Posterior vena cava (tissue), 2 donors: ENCODE measurements at places on chromosomes 16 and 17. TPM values are rescaled to one million over a fixed set of nuclear protein-coding genes. Genes with fewer than 3 reads are reported as not detected.
A peak's percentile ranks its signal among the peaks of the same experiment; 100 is the strongest.

ZNF48 gene
- 6.5 TPM for total RNA-seq

RNU2-1 gene
- 15,009 TPM for total RNA-seq

GRCh38 chr17:66750781-66751543 is 84.0 kb upstream of the CACNG5 start:
- DNase-seq: no peak

GRCh38 chr17:47982645-47983390 is 11.9 kb downstream of the CDK5RAP3 start:
- DNase-seq: no peak

- no peak for DNase-seq
These were observed 222.5 kb downstream of the PRKCA start for GRCh38 chr17:66524877-66525276.

CMTM4 gene
- total RNA-seq: 15.0 TPM

PPY gene
- total RNA-seq: not detected

DNA sequence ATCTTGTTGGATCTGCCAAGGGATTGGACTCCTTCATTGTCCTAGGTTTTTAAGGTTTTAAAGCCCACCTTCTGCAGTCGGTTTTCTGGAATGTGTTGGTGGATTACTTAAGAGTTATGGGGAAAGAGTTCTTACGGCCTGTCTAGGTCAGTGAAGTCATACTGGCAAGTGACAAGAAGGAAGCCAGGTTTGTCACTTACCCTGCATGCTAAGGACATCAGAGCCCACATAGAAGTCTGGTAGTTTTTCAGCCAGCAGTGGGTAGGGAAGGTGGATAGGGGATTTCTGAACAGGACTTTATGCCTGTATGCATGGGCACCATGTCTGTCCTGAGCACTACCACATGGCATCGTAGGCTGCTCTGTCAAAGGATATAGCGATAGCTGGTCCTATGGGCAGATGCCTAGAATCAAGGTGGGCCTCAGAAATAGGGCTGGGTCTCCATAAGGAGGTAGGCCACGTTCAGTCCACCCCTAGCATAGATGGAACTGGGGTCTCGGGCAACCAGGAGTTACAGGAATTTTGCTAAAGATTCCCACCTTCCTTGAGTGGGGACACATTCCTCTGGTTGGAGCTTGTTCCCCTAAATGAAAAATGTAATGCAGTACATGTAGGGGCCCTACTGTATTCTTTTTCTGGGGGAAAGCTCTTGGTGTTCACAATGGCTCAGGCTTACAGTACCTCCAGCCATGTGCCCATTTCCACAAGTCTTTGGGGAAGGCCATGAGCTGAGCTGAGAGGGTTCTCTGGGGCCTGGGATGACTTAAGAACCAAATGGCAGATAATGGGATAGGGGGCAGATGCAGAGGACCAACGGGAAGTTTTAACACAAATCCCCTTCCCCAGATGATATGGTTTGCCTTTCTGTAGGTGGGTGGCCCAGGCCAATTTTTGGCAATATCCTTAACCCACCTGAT is 27.5 kb downstream of the TRPV2 start:
- DNase-seq: no peak

- DNase-seq: no peak
These were observed 277.5 kb upstream of the MYOCD start for GRCh38 chr17:12388226-12388625.

C16orf54 gene
- 1.1 TPM for total RNA-seq

BCL6B gene
- total RNA-seq: 29.7 TPM

GRCh38 chr16:66832661-66833305 is 2.0 kb upstream of the NAE1 start:
- DNase-seq: no peak

DNA sequence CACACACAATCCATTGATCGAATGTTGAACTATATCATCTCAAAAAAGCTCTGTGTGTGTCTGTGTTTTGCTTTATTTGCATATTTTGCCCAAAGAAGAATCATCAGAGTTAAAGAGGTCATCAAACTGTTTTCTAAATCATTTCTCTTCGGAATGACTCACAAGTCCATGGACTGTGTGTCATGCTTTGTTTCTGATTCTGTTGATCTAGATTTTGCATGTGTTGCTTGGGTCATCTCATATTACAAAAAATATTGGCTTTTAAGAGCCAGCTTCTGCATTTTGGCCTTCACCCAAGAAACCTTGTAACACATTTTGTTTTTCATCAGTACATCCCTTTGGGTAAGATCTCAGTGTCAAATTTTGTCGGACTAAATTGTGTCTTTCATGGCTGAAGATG is 471.2 kb upstream of the HSBP1 start:
- DNase-seq: no peak

- DNase-seq: no peak
These were observed 65.8 kb upstream of the RASL10B start for GRCh38 chr17:35665662-35666061.

SPEM2 gene
- not detected for total RNA-seq

DPEP2 gene
- total RNA-seq: 1.1 TPM

DNA sequence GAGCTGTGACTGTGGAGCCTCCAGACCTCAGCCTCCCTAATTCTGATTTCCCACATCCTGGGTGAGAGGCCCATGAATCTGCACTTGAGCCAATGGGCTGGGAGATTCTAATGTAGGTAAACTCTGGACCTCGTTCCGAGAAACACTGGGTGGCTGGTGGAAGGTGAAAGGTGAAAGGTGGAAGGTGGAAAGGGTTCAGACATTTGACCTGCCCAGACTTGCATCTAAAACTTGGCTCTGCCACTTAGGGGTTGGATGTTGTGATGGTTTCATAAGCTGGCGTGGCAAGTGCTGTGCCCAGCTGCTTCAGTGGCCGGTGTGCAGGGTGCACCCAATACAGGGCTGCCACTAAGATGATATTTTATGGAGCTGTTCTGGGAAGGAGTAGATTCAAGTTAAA is 24.8 kb downstream of the SYT17 start:
- DNase-seq: no peak

GRCh38 chr17:77677630-77678029 is 280.9 kb upstream of the TNRC6C start:
- no peak for DNase-seq

TEX14 gene
- 0.10 TPM for total RNA-seq

- DNase-seq: no peak
These were observed 80.1 kb downstream of the MGAT5B start for GRCh38 chr17:76948301-76948700.

DNA sequence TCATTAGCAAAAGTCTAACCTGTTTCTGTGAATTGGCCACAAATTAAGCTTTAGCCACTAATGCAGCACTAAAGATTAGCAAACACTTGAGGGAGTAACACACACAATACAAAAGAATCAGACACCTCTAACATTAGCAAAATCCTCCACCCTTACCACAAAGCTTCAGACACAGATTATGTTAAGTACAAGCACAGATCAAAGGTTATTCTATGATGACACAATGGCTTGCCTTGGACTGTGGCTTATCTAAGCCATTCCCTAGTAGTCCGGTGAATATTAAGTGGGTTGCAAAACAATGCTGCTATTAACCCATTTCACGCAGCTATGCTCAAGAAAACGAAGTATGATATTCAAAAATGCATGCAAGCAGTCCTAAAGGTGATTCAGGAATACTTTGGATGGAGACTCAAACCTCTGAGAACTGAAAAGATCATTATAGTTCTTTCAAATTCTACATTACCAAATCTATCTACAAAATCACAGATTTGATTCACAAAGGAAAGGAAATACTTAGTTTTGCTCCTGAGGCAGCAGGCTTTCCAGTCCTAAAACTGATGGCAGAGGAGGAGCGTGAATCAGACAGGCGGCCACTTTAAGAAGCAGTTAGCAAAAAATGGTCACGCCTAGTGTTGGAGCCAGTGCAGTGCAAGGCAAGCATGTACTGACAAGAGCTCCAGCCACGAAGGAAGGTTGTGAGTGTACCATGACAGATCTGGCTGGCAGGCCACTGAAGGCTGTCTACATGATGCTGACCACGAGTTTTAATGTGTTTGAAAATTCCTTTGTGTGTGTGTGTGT is 67.2 kb downstream of the PARN start:
- DNase-seq: no peak

DNA sequence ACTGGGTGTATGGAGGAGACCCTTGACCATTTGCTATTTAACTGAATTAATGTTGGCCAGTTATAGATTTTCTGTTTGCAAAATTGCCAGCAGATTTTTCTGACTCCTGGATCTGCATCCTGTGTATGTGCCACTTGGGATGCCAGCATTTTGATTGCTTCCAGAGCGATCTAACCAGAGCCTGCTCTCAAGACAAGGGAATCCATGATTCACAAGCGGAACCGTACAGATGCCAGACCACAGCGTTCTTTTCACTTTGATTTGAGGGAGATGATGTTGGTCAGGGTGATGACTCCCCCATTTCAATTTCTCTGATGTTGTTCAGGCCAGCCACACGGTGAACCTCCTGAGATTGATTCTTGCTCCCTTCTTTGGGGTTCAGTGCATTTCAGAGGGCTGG is 228.7 kb downstream of the CDH13 start:
- no peak for DNase-seq

MRPL12 gene
- 36.8 TPM for total RNA-seq

CD300E gene
- total RNA-seq: 1.4 TPM

DNA sequence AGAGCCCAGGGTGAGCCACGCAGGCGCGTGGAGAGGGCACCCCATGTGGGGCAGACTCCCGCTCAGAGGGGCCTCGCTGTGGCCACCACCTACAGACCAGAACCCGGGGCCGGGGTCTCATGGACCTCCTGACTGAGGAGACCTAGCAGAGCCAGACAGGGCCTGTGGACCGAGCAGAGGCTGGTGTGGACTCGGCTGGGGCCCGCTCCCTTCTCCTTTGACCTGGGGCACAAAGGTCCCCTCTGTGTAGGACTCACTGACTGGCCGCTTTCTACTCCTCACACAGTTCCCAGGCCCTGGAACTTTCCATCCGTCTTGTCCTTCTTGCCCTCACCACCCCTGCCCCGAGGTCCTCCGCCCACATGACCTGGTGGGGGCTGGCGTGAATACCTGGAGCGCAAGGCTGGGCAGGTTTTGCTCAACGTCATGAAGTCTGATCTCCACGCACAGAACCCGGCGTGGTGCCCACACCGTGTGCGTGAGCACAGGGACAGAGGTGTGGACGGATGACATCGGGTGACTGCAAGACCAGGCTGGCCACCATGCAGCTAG is 44.7 kb upstream of the ACSF3 start:
- peak; percentile 77 for DNase-seq

IRX3 gene
- 4.4 TPM for total RNA-seq
